Thyroid gland (tissue), 4 donors: ENCODE measurements at places on chromosomes 4 and X. TPM values are rescaled to one million over a fixed set of nuclear protein-coding genes. Genes with fewer than 3 reads are reported as not detected.

DNA sequence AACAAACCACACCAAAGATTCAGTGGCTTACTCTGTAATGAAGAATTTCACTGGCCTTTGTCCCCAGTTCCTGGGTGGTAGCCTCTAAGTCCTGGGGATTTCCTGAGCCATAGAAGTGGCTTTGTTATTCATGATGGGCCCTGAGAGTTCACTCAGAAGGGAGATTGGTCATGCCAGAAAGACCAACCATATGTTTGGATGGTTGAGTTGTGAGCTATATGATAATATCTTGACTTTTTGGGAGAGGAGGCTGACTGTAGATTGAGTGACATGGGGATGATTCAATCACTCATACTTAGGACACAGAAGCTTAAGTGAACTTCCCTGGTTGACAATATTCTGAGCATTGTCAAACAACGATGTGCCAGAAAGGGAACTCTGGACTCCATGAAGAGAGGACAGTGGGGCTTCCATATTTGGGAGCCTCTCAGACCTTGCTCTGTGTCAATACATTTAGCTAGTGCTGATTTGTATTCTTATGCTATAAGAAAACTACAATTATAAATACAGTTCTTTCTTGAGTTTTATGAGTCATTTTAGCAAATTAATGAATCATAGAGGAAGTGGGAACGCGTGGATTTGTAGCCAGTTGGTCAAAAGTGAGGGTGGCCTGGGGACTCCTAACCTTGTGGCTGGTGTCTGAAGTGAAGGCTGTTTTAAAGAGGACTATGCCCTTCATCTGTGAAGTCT lies 392.0 kb downstream of the GBA3 start:
- no peak for DNase-seq

- DNase-seq = no peak
Observed at GRCh38 chr4:182022909-182023308, 220.3 kb upstream of the TENM3 start.

DNA sequence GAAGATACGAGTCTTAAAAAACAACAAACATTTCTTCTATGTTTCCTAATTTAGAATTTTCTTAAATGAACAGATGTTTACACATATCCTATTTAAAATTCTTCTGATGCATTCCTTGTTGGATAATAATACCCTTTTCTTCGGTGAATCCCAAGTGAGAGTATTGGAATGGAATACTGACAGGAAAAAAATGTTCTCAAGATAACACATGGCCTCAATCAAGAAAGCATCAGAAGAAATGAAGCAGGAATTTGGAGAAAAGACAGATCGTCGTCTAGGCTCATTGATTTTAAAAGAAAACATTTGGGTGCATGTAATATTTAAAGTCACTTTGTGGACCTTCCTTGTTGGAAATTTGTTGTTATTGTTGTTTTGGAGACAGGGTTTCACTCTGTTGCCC lies 196.9 kb upstream of the ANK2 start:
- no peak for DNase-seq

- no peak for DNase-seq
Observed at GRCh38 chr4:11014199-11014598, 329.6 kb upstream of the CLNK start.

- DNase-seq = no peak
Observed at GRCh38 chr4:114615435-114615834, 16.8 kb downstream of the UGT8 start.

PPA2 gene
- 429 TPM for total RNA-seq
